Smooth muscle cell of the brain vasculature (primary cell): ENCODE measurements at places on chromosomes 1 and 21.

GRCh38 chr1:233256191-233256590, 39.3 kb downstream of the PCNX2 start:
- no peak for DNase-seq

GRCh38 chr1:10939654-10940450, 72.6 kb upstream of the TARDBP start:
- no peak for DNase-seq

GRCh38 chr1:37811027-37811655, 3.1 kb upstream of the YRDC start:
- no peak for DNase-seq

DNA sequence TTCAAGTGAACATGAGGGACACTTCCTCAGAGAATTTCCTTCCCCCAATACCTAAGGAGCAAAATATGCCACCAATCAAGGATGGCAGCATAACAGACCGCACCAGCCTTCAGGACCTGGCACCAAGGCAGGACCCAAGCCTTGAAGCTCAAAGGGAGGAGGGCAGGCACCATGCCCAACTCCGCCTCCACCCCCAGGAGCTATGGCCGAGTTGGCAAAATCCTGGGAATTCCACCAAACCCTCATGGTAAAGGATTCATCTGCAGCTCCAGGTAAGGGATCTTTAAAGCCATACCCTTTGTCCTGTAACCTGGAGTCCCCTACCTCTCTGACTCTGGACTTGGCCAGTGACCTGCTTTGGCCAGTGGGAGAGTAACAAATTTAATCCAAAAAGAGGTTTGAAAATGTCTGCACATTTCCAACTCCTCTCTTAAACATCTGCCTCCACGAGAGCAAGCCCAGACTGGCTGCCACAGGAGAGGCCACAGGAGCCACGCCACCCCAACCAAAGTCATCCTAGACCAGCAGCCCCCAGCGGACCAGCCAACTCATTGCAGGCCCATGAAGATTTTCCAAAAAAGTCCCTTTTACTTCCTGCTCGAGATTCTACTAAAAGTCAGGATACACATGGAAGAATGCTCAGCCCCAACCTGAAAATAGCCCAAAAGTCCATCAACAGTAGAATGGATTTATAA, 41.9 kb downstream of the NPHP4 start:
- DNase-seq: no peak

GRCh38 chr1:19311503-19311930, 427 bp downstream of the AKR7A2 start:
- DNase-seq: no peak

GRCh38 chr1:25563330-25564215, 20.2 kb downstream of the LDLRAP1 start:
- no peak for DNase-seq

- no peak for DNase-seq
Observed at GRCh38 chr1:5847013-5847659, 145.1 kb downstream of the NPHP4 start.

DNA sequence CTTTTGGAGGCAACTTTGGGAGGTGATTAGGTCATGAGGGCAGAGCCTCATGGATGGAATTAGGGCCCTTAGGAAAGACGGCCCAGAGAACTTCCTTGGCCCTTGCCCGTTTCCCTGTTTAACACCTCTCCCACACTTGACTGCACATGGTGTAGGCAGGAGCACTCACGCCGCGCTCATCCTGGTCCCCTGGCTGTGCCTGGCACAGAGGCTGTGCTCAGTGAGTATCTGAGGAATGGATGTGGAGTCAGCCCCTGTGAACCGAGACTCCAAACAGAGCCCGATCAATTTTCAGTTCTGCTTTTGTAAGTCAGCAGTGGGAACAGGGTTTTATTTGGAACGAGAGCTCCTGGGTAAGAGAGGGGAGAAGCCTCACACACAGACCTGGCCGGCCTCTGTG, 29.8 kb upstream of the ETV3 start:
- no peak for DNase-seq

DNA sequence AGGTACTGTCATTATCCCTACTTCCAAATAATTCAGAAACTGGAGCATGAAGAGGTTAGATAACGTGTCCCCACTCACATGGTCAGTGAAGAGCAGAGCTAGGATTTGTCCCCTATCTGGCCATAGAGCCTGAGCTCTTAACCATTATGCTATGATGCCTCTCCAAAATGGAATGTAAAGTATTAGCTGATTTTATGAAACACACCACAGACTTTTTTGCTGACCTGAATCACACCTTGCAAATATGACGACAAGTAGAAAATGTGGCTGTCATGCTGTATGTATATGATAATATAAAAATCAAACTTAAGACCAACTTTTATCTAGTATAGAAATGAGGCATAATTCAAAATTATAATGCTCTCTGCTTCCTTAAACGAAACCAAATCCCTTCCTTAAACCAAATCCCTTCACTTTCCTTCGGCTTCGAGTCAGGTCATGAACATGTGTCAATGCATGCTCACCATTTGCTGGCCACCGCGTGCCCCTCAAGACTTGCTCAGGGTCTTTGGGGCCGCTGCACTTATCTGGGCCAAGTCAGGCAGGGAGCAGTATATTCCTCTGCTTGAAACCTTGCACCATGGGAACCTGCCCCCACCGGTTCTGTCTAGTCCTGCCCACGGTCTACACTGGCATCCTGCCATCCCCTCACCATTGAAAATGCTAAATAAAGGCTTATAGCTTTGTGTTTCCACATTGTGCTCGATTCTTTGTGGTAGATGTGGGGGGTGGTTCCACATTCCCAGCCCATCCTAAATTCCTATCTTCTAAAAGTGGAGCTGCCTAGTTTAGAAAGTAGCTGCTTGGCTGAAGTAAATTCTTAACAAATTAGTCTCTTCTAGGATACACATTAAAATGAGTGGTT, 1.6 kb upstream of the TMCC2 start:
- DNase-seq: no peak

GRCh38 chr1:74504125-74504932, 8.1 kb downstream of the LRRC53 start:
- no peak for DNase-seq

DNA sequence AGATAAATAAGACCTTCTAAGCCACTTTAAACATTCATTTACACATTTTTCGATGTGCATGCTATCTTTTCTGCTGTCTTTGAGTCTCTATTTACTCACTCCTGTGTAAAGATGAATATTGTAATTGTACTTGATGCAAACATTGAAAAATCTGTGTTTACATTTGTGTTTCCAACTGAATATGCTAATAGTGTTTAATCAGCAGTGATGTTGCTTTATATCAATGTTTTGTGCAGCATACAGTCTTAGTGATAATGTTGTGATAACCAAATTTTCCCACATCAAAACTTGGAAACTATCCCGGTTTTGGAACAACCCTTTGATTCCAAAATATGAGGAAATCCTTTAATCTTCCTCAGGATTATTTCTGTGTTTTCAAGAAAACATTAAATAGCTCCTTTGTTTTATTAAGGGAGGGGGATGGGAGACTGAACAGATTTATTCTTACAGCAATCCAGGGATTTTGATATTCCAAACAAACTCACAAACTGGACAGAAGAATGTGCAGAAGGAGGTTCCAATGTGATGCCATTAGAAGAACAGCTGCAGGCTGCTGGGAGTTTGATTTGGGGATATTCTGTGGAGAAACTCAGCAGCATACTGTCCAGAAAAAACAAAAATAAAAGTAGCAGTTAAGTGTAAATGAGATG, 248.0 kb downstream of the S1PR1 start:
- DNase-seq: no peak

DNA sequence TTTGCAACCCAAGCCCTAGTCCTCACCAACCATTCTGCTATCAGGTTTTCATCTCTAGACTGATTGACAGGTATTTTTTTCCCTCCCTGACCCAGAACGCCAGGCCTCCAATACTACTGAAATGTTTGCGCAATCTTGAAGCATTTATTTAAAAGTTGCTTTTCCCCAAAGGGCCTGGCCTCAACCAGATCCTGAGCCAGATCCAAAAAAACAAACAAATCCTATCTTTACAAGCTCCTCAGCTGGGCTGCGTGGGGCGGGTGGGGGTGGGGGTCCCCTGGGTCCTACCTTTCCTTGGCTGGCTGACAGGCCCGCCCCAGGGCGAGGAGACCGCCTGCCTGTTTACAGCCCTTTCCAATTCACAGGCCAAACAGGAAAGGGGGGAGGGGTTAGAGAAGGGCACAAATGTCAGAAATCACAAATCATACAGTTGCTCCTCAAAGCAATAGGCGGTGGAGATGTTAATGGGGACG, 98.8 kb downstream of the FOXD2 start:
- DNase-seq: no peak

DNA sequence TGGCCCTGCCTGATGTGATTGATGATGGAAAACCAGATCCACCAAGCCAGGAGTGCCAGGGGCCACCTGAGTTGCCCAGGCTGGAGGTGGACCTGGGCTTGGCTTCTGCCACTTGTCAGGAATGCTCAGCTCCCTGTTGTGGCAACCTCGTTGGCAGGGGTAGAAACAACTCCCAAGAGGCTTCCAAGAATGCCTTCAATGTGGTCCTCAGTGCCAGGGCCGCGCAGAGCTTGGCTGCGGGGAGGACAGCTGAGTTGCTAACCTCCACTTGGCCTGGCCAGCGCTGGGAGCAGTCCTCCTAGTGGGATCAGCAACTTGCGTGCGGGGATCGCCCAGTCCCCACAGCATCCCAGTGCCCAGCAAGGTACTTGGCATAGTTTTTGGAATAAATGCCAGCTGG, 9.0 kb downstream of the MYOM3 start:
- DNase-seq: no peak

DNA sequence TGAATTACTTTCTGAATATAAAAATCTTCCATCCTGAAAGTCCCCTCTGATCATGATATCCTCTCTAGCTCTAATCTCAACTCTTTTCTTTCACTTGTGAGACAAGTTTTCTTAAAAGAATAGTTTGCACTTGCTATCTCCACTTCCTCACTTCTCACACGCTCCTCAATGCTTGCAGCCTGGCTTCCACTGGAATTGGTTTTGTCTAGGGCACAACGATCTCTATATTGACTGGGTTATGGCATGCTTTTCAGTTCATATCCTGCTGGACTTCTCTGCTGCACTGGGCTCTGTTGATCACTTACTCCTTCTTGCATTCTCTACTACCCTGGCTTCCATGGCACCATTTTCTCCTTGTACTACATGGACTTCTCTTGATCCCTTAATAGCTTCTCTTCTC, 474 bp downstream of the FCRLA start:
- DNase-seq: no peak

GRCh38 chr1:95578462-95578861, 344.5 kb downstream of the RWDD3 start:
- DNase-seq: no peak

GRCh38 chr21:45981151-45982091, at the start of gene COL6A1:
Gene COL6A1, plus strand, starts transcription at chr21:45981770. Its CDS starts 81 bp downstream, at chr21:45981851.
- peak; percentile 79 for DNase-seq

- peak; percentile 0 for DNase-seq
Observed at GRCh38 chr1:239308701-239309333, 77.6 kb upstream of the CHRM3 start.

GRCh38 chr1:154351363-154352068, 26.2 kb downstream of the ATP8B2 start:
- DNase-seq: no peak

GRCh38 chr1:201164645-201165044, 10.4 kb upstream of the TMEM9 start:
- no peak for DNase-seq

- DNase-seq: no peak
Observed at GRCh38 chr1:67636146-67636545, 48.9 kb upstream of the GADD45A start.

GRCh38 chr1:104780470-104781078, 1030.9 kb downstream of the AMY1C start:
- peak; percentile 4 for DNase-seq

- DNase-seq: no peak
Observed at GRCh38 chr1:187942986-187943385, 1114.2 kb downstream of the PLA2G4A start.

GRCh38 chr1:6489799-6490180, 1.7 kb downstream of the PLEKHG5 start:
- DNase-seq: no peak

DNA sequence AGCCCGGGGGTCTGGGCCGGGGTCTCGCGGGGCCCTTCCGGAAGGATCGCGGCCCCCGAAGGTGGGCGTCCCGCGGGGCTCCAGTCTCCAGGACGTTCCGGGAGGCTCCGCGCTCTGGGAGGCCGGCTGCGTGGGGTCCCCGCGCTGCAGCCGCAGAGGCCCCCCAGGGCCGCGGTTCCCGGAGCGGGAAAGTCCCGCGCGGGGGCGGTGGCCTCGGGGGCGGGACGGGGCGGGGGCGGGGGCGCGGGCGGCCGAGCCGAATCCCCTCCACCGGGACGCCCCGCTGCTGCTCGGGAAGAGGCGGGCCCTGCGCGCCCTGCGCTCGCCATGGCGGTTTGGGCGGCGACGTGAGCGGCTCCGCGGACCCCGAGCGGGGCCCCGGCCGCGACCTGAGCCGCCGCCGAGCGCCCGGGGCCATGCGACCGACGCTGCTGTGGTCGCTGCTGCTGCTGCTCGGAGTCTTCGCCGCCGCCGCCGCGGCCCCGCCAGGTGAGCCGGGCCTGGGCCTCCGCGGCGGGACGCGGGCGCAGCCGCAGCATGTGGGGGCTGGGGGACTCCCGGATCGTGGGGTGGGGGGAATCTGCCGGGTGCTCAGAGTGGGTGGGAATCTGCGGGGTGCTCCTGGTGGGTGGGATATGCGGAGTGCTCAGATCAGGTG, at the start of gene IFNGR2:
Gene IFNGR2 (plus strand): TSS at position 286 of the 658 bp plus-strand sequence. CDS start 131 bp downstream, at position 417.
- no peak for DNase-seq

GRCh38 chr1:242542271-242542670, 17.8 kb upstream of the PLD5 start:
- DNase-seq: no peak

DNA sequence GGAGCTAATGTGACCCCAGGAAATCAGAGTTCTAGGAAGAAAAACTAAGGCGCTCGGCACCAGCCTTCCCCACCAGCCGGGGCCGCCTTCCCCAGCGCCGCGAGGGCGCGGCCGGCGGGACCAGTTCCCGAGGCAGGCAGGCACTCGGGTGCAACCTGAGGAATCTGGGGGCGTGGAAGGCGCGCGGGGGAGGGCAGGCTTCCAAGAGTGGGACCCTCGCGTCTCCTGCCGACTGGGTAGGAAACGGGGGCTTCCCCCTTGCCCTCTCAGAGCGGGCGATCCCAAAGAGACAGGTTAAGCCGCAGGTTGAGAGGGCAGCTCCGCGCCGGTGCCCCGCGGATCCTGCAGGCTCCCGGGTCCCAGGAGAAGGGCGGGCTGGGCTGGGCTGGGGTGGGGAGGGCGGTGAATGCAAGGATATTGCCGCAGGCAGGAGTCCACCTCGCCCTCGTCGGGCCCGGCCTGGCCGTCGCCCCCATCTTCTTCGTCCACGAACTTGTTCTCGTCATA, 431 bp downstream of the ARPC5 start:
- DNase-seq: no peak
